ENCODE measurements at places on chromosomes 3 and 15. TPM values are rescaled to one million over a fixed set of nuclear protein-coding genes. Genes with fewer than 3 reads are reported as not detected.

Gene APOD
- 1.2 TPM for total RNA-seq

Gene SERINC4
- total RNA-seq: not detected

Gene LRRFIP2
- 45.7 TPM for total RNA-seq

Gene EFCC1
- total RNA-seq: under 0.01 TPM

Gene ALDH1A3
- 213 TPM for total RNA-seq

All from bronchial smooth muscle cell (primary cell).